ENCODE measurements at places on chromosomes 7 and 10.

- DNase-seq = no peak
Observed at GRCh38 chr10:8323428-8324054, 269.1 kb downstream of the GATA3 start.

DNA sequence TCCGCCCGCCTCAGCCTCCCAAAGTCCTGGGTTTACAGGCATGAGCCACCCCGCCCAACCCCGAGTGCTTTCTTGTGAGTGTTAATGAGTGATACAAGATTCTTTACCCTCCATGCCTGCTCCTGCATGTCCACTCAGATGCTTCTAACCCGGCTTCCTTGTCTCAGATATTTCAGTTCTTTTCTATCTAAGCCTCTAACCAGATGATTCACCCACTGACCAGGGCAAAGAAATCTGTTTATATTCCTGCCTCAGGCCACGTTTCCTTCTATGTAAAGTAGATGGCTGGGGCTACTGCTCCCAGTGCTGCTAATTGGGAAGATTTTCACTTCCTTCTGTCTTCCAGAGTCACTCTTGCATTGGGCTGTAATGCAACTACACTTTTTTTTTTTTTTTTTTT is 395.1 kb upstream of the ANKRD30A start:
- DNase-seq = no peak

DNA sequence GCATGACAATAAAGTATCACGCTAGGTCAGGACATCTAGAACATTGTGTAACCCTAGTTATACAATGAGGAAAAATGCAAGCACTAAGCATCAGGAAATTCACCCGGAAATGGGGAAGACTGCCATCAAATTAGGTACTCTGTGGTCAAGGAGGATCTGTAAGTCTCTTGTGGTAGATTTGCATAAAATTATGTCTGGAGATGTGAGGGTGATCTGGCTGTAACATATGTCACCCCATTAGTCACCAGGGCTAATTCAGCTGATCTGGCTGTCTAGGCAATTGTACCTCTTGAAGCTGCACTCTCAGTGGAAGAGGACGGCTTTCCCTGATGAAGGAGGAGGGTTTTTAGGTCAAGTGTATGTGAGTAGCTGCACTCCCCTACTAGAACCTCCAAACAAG is 14.8 kb downstream of the AKR1D1 start:
- no peak for DNase-seq

DNA sequence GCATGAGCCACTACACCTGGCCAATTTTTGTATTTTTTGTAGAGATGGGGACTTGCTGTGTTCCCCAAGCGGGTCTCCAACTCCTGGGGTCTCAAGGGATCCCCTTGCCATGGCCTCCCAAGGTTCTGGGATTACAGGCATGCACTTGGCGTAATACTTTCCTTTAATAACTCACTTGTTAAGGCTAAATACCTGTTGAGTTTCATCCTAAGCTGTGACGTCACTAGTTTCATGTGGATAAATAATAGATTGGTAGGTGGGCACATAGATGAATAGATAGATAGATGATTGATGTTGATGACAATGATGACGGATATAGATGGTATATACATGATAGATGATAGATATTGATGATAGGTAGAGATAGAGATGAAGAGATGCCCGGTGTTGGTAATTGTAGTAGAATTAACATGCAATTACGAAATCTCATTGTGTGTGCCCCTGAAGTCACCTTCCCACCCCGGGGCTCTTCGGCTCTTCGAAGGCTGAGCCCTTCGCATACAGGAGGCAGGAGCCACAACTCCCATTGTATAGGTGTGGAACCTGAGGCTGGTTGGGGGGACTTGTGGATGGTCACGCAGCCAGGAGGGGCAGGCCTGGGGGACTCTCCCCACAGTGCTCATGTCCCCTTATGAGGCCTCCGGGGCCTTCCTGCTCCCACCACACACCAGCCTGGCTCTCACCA is 2.6 kb downstream of the GRIFIN start:
- DNase-seq = no peak

GRCh38 chr7:27235387-27236311 is 7.0 kb upstream of the EVX1 start:
- no peak for DNase-seq

All from hematopoietic multipotent progenitor cell treated with erythropoietin and hydrocortisone succinate and interleukin-3 and kit ligand, for 6 days (in vitro differentiated cells).